ENCODE measurements at places on chromosomes 6 and 20. TPM values are rescaled to one million over a fixed set of nuclear protein-coding genes. Genes with fewer than 3 reads are reported as not detected.

- peak; percentile 39 for DNase-seq
These were observed 119.2 kb downstream of the TOX2 start for GRCh38 chr20:44033873-44034272.

DNA sequence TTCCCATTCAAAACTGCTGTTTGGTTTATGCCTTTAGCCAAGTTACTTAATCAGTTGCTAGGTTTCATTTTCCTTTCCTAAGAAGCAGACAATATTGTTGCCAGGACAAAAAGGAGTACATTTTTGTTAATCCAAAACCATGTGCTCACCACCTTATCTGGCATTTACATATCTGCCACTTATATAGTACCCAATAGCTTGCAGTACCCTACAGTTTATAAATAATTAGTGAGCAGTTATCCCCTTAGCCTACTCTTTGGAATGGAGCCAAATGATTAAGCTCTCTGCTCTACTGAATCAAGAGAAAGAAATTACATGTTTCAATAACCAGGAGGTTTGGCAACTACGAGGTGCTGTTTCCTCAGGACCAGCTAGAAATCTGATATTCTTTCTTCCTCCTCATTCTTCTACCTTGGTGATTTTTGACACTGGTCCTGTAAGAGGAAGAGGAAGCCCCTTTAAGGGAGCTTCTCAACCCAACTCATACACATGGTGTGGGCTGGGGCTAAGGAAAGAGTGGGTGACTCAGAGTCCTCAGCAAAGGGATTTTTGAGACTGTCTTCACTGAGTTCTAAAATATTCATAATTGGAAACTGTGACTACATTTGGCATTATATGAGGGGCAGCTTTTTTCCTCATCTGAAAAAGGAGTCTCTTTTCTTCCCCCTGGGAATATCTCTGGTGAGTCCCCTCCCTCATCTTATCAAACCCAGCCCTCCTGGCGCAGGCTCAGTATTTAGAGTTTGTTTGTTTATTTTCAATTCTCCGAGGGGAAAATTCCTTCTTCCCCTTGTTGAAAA lies 1.5 kb downstream of the ZNFX1 start:
- no peak for DNase-seq

DNA sequence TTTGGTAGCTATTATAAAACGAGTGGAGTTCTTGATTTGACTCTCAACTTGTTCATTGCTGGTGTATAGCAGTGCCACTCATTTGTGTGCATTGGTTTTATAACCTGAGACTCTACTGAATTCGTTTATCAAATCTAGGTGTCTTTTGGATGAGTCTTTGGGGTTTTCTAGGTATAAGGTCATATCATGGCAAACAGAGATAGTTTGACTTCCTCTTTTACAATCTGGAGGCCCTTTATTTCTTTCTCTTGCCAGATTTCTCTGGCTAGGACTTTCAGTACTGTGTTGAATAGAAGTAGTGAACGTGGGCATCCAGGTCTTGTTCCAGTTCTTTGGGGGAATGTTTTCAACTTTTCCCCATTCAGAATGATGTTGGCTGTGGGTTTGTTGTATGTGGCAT lies 38.8 kb downstream of the SUMO4 start:
- no peak for DNase-seq

- DNase-seq = no peak
These were observed 157.2 kb downstream of the MTFR2 start for GRCh38 chr6:136092897-136093296.

DNA sequence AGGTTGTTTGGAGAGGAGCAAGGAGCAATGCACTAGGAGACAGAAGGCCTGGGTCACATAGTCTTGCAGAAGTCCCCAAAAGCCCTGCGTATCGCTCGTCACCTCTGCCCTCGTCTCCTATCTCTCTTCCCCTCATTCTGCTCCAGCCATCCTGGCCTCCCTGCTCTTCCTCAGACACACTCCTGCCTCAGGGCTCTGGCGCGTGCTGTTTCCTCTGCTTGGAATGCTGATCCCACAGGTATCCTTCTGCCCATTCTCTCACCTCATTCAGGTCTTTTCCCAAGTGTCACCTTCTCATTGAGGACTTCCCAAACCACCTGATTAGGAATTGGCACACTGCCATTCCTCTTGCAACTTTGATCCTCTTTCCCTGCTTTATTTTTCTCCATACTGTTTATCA lies 9.0 kb upstream of the SLC2A10 start:
- DNase-seq = no peak

DNA sequence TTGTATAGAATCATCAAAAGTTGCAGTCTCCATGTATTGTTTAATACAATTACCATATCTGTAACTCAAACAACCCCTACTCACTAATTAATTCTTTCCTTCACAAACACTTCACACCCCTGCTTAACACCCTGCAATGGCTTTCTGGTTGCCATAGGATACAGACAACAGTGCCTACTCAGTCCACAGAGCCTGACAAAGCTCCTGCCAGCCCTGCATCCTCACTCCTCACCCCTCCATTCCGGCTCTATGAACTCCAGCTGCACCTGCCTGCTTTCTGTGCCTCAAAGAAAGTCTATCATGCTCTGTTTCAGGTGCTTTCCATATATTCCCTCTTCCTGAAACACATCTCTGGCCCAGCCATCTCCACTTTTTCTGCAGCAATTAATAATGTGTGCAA lies 253.4 kb downstream of the HACE1 start:
- DNase-seq = no peak

- DNase-seq = no peak
These were observed 13.5 kb upstream of the MOXD1 start for GRCh38 chr6:132414761-132415160.

- DNase-seq = no peak
These were observed 203.2 kb downstream of the RPS12 start for GRCh38 chr6:133017581-133017980.

DNA sequence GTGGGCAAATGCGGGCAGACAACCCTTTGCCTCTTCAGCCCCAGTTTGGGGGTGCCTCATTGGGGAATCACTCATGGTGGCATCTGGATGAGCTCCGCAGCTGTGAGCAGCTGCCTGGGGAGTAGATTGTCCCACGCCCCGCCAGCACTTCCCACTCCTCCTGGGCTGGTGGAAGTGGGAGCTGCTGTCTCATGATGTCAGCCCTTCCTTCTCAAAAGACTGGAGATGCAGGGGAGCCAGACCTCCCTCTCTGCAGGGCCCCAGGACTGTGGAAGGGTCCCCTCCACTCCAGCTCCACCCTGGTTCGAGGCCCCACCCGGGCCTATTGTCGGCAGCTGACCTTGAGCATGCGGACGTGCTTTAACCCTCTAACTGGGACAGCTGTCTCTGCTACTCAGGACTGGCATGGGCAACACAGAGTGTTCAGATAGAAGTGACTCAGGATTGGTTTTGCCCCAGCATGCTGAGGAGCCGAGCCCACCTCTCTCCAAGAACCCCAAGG lies 2.0 kb downstream of the UNC93A start:
- DNase-seq = no peak

The EPHA7 gene
- total RNA-seq = 0.10 TPM

The MCM3 gene
- 22.2 TPM for total RNA-seq

Measured in mesenteric fat pad (tissue), 1 donor.